C1 segment of cervical spinal cord (tissue), 14 donors: ENCODE measurements at places on chromosomes 1 and 21.

- peak; percentile 24 for DNase-seq
These were observed 1.1 kb upstream of the ZNF496 start for GRCh38 chr1:247332623-247333361.

GRCh38 chr1:27968692-27969091 lies 8.9 kb downstream of the XKR8 start:
- DNase-seq: no peak

GRCh38 chr1:203570805-203571204 lies 55.8 kb upstream of the ATP2B4 start:
- no peak for DNase-seq

- DNase-seq: no peak
These were observed 509.4 kb downstream of the SMYD3 start for GRCh38 chr1:245997471-245998258.

- DNase-seq: no peak
These were observed 162.9 kb downstream of the PLPP3 start for GRCh38 chr1:56416495-56416894.

DNA sequence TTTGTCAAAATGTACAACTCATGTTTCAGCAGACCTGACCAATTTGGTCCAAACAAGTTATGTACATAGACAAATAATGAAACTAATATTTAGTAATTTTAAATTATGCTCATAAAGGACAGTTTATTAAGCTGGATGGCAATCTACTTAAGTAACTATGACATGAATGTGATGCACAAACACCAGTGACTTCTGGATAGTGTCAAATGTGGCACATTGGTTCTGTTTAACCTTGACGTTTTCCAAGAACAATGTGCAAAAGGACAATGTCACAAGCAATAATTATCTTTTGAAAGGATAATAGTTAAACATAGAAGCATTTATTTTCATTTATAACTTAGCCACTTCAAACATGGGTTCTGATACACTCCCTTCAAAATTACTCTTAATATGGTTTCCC lies 80.0 kb downstream of the TRIM33 start:
- no peak for DNase-seq

GRCh38 chr1:147598621-147599361 lies 57.5 kb downstream of the BCL9 start:
- peak; percentile 70 for DNase-seq

- no peak for DNase-seq
These were observed 7.1 kb upstream of the SFT2D2 start for GRCh38 chr1:168218658-168219057.

- DNase-seq: no peak
These were observed 181.2 kb downstream of the DPYD start for GRCh38 chr1:97739596-97740103.

GRCh38 chr1:68565923-68566322 lies 69.0 kb upstream of the DEPDC1 start:
- no peak for DNase-seq

DNA sequence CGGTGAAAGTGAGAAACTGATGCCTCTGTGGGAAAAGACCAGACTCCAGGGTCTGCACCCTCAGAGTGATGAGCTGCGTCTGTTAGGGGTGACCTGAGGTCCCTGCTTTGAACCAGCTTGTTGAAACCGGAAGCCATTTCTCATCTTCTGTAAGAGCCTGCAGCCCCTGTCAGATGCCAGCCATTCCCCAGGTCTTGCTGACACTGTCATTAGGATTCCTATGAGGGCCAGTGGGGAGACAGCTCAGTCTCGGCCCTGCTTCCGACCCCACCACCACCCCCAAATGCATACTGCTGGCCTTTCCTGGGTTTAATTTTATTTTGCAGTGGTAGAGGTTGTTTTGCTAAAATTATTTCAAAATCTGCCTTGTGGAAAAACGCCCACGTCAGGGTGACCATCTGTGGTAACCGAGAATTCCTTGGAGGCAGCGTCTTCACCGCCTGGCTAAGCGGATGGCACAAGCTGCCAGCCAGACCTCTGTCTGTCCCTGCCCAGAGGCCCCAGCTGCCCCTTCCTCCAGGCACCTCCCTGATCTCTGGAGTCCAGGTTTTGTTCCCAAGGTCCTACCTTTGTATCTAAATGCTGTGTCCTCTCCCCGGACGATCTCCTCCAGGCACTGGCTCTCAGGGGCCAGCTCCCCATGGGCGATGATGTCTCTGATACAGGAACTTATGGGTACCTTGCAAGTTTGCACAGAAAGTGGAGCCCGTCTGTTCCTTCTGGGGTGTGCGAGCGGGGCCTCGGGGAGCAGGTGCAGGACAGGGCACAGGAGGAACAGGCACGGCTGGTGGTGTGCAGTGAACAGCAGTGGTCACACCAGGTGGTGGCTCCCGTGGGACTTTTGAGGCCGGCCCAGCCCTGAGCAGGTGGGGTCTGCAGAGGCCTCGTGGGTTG lies 49.9 kb downstream of the PRKCZ start:
- DNase-seq: no peak

GRCh38 chr1:72827278-72827677 lies 544.9 kb upstream of the NEGR1 start:
- no peak for DNase-seq

- no peak for DNase-seq
These were observed 217.3 kb downstream of the TTLL7 start for GRCh38 chr1:83781667-83782066.
